ENCODE measurements at places on chromosomes 6 and 20.

DNA sequence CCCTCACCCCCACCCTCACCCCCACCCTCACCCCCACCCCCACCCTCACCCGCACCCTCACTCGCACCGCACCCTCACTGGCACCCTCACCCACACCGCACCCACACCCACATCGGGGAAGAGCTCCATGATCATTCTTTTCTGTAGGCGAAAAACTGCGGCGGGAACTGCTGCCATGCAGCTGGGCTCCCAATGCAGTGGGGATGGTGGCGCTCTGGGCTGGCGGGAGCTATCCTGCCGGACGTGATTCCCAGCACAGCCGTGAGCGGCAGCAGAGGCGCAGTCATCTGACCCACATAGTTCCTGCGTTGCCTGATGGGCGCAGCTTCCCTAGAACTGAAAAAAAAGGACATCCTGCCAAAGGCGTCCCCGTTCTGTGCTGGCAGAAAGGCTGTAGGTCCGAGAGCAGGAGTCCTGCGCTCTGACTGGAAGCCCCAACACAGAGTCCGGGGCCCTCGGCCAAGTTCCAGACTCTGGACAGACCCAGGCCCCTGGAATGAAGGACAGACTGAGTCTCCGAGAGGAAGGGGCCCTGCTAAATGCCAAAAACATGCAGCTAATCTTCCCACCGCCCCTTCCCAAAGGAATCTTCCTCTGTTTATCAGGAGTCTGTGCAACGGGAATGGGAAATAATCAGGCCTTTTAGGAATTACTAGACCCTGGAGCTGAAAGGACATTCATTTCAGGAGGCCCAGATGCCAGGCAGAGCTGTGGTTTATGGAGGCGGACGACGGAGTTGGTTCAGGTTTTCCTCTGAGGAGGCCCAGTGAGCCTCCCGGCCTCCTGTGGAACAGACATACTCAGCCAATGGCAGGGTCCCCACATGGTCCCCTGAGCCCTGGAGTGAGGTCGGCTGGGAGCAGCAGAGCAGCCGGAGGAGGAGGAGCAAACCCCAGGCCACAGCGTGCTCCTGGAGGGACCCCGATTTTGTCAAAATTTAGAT is 14.1 kb upstream of the TCFL5 start:
- no peak for DNase-seq

GRCh38 chr6:42790549-42791181 is 8.8 kb downstream of the BICRAL start:
- DNase-seq: no peak

DNA sequence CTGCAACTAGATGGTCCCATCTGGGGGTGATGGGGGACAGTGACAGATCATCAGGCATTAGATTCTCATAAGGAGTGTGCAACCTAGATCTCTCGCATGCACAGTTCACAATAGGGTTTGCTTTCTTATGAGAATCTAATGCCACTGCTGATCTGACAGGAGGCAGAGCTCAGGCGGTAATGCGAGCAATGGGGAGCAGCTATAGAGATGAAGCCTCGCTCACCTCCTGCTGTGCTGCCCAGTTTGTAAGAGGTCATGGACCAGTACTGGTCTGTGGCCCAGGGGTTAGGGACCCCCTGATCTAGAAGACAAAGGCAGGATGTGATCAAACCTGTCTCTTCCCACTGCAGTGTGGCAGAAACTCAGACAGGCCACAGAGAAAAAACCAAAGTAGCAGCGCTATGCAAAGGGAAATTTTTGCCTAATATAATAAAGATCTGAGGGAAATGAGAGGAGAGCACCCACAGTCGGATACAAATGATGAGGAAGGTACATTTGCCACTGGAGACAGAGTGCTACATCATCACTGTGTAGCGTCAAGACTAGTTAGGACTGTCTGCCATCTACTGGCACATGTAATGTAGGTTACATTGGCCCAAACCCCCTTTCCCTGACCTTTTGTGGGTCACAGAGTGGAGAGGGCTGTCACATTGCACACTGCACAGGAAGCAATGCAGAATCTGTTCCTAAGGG is 4.1 kb upstream of the LY86 start:
- no peak for DNase-seq

GRCh38 chr6:100464162-100464851 is 414 bp downstream of the SIM1 start:
- no peak for DNase-seq

DNA sequence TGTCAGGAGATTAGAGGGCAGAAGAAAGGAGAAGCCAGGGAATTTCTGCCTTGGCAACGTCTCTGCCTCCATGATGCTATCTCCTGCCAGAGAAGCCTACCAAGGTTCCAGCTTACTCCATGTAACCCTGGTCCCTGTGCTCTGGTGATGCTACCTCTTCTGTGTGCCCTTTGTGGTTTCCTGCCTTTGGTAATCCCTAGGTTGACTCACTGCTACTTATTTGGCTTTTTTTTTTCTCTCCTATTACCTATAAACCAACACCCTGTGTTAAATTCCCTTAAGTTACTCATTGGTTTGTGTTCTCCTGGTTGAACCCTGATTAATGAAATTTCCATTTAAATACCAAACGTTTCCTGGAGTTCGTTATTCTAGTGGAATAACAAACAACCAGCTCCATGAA is 527.8 kb upstream of the FLRT3 start:
- DNase-seq: no peak

GRCh38 chr20:63740070-63740626 is 572 bp downstream of the SLC2A4RG start:
- DNase-seq: no peak

GRCh38 chr6:169082093-169082492 is 171.6 kb downstream of the THBS2 start:
- no peak for DNase-seq

- no peak for DNase-seq
Measured at GRCh38 chr20:40241596-40242343, 447.3 kb downstream of the MAFB start.

DNA sequence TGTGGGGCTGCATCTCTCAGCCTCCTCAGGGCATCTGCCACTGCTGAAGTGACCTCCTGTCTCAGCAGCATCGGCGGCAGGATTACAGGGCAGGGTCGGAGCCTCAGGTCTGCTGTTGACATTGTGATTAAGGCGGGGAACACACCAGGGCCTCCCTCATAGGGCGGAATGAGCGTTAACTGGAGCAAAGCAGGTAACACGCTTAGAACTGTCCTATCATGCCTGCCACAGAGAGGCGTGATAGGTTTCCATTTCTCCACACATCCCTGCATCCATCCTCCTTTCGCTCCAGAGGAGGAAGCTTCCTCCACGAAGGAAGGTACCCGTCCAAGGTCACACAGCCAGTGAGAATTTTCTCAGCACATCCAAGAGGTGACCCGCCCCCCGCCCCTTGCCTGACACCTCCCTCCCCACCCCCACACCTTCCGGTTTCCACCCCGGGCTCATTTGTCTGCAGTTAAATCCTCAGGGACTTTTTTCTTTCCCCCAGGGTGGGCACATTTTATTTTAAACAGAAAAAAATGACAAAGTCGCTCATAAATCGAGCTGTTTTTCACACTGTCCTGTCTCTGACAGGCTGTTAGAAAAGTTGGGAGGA is 200.8 kb downstream of the TFAP2C start:
- DNase-seq: no peak

DNA sequence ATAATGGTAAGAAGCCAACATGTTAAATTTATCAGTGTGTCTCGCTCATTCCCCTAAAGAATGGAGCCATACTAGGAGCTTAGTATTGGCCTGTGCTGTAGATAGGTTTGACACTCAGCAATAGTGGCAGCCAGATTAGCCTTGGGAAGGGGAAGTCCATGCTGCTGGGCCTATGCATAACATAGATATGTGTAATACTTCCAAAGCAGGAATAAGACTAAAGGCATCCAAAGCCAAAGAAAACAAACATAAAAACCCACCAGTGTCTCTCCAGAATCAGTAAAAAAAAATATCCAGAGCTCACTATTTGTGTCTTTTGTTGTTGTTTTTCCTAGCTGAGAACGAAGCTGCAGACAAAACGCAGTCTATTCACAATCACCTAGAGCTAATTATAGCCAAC is 104.2 kb upstream of the STXBP5 start:
- DNase-seq: no peak

- no peak for DNase-seq
Measured at GRCh38 chr20:23488996-23489395, 1.9 kb upstream of the CST8 start.

GRCh38 chr6:170007468-170008293 is 256.3 kb downstream of the ERMARD start:
- peak; percentile 34 for DNase-seq

GRCh38 chr6:123580331-123580730 is 56.4 kb downstream of the TRDN start:
- no peak for DNase-seq

DNA sequence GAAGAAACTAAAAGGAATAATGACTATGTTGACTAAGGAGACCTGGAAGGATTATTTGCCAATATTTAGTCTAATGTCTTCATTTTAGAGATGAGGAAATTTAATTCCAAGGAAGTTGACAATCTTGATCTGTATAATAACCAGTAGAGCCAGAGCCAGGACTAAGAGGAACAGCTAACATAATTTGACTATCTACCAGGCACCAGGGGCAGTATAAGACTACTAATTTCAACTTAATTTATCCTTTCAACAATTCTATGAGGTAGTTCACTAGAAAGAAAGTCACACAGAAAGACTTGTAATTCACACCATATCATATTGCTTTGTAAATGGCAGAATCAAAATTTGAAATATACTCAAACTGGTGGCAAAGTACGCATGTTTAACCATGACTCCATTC is 273.0 kb upstream of the STXBP5 start:
- DNase-seq: no peak

DNA sequence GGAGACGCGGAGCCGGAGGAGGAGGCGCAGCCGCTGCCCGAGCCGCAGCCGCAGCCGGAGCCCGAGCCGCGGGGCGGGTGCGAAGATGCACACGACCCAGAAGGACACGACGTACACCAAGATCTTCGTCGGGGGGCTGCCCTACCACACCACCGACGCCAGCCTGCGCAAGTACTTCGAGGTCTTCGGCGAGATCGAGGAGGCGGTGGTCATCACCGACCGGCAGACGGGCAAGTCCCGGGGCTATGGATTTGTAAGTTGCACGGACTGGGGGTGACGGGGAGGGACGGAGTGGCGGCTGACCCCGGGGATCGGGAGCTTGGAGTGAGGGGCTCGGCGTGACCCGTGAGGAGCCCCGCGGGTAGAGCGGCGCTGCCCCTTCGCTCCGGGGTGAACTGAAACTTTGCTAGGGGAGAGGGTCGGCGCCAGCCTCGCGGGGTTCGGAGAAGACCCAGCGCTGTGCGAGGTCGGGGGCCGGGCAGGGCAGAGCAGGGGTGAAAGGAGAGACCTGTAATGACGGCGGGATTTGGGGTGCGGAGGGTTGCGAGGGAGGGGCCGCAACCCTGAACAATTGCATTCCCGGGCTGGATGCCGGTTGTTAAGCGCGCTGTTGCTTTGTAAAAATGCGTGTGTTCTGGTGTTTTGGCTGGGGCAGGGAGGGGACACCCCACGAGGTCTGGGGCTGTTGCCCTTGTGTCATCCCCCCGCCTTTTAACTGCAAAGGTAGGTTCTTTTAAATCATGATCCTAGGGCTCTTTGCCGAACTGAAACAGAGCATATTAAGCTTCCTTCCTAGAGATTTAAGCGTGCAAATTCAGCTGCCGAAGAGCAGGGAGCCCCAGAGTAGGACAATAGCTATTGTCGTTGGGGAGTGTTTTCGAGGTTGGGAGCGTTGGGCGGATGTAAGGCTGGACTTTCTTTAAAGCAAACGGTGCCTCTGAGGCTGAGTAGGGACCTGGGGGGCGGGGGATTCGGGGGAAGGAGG is 628 bp downstream of the RBM24 start:
- peak; percentile 50 for DNase-seq

DNA sequence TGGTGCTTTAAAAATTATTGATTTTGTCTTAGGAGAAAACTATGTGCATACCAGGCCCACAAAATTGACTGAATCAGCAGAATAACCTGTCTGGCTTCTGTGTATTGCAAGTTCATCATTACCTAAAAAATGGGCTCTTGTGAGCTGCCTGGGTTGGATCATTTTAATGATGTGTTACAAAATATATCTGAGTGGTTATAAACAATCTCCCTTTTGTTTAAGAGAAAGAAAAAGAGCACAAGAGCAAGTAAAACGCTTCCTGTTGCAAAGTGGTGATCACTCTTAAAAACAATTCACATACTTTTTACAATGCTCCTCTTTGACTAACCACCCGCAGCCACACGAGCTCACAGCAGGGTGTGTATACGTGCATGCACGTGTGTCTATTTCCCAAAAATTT is 335.1 kb downstream of the HDGFL1 start:
- no peak for DNase-seq

DNA sequence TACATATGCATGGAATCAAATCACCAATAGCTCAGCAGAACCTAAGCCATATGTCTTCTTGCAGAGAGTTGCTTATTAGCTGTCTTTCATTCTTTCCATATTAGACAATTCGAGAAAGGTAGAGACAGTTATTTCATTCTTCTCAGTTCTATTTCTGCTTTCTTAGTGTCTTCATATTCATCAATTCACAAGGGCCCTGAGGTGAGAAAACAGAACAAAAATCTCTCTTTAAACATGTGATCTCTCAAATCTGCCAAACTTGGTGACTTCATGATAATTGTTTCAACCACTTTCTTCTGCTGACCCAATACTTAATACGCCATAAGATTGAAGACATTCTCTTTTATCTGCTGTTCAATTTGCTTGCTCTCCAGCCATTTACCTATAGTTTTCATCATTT is 229.7 kb upstream of the MARCKS start:
- DNase-seq: no peak

DNA sequence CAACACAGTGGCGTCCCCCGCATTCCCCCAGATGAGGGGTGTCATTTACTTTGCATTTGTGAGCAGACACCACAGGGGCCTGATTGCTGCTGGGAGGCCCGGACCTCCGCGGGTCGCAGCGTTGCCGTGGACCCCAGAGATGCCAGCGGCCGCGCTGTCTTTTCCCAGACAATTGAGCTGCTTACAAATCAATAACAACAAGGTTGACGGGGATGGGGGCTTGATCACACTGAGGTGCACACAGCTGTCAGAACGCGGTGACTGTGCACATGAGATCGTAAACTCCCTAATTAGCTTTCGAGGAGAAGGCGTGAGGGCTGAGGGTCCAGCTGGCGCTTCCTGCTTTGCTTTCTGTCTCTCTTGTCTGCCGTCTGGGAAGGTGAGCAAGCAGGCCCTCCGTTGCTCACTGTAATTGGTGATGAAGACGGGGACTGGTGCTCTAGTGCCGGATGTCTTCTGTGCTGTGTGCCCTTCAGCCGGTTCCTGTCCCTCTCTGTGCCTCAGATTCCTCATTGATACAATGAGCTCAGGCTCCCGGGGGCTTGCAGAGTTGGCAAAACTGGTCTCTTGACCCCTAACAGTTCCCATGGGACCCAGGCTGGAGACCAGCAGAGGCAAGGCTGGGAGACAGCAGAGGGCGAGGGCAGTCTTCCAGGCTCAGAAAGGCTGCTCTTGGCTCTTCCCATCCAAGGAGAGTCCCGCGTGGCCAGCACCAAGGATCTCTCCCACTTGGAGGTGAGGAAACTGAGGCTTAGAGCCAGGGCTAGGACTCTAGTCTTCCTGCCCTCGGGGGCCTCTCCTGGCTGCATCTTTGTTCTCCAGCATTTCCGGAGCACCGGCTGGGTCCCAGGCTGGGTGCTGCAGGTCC is 126.0 kb upstream of the PMEPA1 start:
- DNase-seq: peak; percentile 36

- no peak for DNase-seq
Measured at GRCh38 chr20:4876301-4876700, 125.0 kb downstream of the SLC23A2 start.
